ENCODE measurements at places on chromosomes 2 and 18.

- DNase-seq, result peak; percentile 32
Measured at GRCh38 chr2:195535911-195536522, 121.0 kb upstream of the SLC39A10 start.

DNA sequence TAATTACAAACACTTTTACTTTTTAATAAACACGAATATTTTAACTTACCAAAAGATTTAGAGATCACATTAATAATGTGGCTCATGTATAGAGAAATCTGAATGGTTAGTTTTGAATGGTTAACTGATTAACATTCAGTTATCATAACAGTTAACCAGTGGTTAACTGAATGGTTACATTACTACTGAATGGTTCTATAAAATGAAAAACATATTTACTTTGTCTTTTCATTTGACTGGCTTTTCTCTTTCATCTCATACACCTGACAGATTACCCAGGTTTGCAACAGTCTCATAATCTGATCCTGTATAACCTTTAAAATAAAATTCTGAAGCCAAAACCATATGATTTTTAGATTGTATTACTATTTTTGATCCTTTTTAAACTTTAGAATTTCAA, 91.9 kb downstream of the EPB41L5 start:
- DNase-seq, result no peak

GRCh38 chr2:195513119-195513518, 143.9 kb upstream of the SLC39A10 start:
- DNase-seq, result no peak

- no peak for DNase-seq
Measured at GRCh38 chr2:98704499-98705332, 26.2 kb downstream of the MGAT4A start.

Data from activated CD8-positive, alpha-beta memory T cell treated with anti-CD3 and anti-CD28 coated beads for 48 hours (primary cell).